GM23338 (cell line): ENCODE measurements at places on chromosomes 6 and 20. TPM values are rescaled to one million over a fixed set of nuclear protein-coding genes. Genes with fewer than 3 reads are reported as not detected.
A peak's percentile ranks its signal among the peaks of the same experiment; 100 is the strongest.

- DNase-seq, result no peak
- H3K27me3 ChIP-seq, result no peaks in the 10 kb centered on the region
- no peaks in the 10 kb centered on the region; the same call in 1 of the 2 replicates for H3K36me3 ChIP-seq
- no peak overlapping the region for H3K4me3 ChIP-seq
- peaks cover 32% of the 10 kb centered on the region for H3K4me1 ChIP-seq
Measured at GRCh38 chr6:107108201-107108890, 7.0 kb downstream of the BEND3 start.

DNA sequence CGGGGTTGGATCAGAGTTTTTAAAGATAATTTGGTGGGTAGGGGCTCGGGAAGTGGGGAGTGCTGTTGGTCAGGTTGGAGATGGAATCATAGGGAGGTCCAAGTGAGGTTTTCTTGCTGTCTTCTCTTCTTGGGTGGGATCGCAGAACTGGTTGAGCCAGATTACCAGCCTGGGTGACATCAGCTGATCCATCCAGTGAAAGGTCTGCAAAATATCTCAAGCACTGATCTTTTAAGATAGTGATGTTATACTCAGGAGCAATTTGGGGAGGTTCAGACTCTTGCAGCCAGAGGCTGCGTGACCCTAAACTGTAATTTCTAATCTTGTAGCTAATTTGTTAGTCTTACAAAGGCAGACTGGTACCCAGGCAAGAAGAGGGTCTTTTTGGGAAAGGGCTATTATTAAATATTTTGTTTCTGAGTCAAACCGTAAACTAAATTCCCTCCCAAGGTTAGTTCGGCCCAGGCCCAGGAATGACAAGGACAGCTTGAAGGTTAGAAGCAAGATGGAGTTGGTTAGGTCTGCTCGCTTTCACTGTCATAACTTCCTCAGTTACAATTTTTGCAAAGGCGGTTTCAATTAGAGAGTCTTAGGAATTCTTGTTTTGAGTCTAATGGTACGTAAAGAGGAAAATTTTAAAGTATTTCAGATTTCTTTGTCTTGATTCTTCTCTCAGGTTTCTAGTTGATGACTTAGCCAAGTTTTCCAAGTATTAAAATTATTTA lies 53.1 kb downstream of the SCAF8 start:
- peaks cover 16% of the 10 kb centered on the region for H3K4me1 ChIP-seq
- no peaks in the 10 kb centered on the region for H3K27me3 ChIP-seq
- no peaks in the 10 kb centered on the region; the same call in 1 of the 2 replicates for H3K36me3 ChIP-seq
- H3K27ac ChIP-seq, result 0 out of 2 replicates have a peak overlapping the region, but pooled peaks have one; percentile 14
- DNase-seq, result no peak
- no peak overlapping the region for H3K4me3 ChIP-seq

DNA sequence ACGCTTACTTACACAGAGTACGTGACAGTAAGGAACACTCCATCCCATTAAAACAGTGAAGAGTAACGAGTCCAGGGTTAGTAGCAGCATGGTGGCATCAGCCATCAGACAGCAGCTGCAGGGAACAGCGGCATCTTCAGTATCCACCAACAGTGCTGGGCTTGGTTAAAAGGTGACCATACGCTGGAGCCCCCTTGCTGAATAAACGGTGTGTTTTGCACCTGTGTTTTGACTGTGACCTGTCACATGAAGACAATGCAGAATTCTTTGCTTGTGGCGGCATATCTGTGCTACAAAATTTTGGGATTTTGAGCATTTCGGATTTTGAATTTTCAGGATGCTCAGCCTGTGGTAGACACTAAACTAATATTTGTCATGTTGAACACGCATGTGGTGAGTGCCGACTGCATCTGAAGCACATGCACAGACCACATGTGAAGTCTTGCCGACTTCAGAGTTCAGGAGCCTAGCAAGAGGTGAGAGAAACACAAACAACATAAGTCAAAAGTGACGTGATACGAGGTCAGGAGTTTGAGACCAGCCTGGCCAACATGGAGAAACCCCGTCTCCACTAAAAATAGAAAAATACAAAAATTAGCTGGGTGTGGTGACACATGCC lies 69.3 kb upstream of the FRMD1 start:
- no peaks in the 10 kb centered on the region for H3K27me3 ChIP-seq
- no peak overlapping the region for H3K27ac ChIP-seq
- DNase-seq, result no peak
- H3K4me1 ChIP-seq, result no peaks in the 10 kb centered on the region

- no peaks in the 10 kb centered on the region for H3K36me3 ChIP-seq
- H3K27ac ChIP-seq, result no peak overlapping the region
- H3K4me1 ChIP-seq, result peaks cover 6% of the 10 kb centered on the region
- no peaks in the 10 kb centered on the region for H3K27me3 ChIP-seq
Measured at GRCh38 chr20:52787216-52787615, 184.9 kb upstream of the TSHZ2 start.

- peak; percentile 40 for DNase-seq
- no peaks in the 10 kb centered on the region for H3K4me1 ChIP-seq
- no peaks in the 10 kb centered on the region for H3K36me3 ChIP-seq
Measured at GRCh38 chr6:63066055-63066704, 145.1 kb upstream of the FKBP1C start.

- H3K27ac ChIP-seq, result 0 out of 2 replicates have a peak overlapping the region, but pooled peaks have one; percentile 19
- DNase-seq, result no peak
- H3K27me3 ChIP-seq, result no peaks in the 10 kb centered on the region
Measured at GRCh38 chr6:42367353-42368011, 84.2 kb downstream of the TRERF1 start.

The SLC17A3 gene
- total RNA-seq, result 0.27 TPM in 1 of 2 replicates, not detected in the other
